Stimulated activated CD8-positive, alpha-beta memory T cell treated with anti-CD3 and anti-CD28 coated beads, Interleukin-7, amount 100 ng/mL, for 48 hours (primary cell): ENCODE measurements at places on chromosomes 12 and 14.

DNA sequence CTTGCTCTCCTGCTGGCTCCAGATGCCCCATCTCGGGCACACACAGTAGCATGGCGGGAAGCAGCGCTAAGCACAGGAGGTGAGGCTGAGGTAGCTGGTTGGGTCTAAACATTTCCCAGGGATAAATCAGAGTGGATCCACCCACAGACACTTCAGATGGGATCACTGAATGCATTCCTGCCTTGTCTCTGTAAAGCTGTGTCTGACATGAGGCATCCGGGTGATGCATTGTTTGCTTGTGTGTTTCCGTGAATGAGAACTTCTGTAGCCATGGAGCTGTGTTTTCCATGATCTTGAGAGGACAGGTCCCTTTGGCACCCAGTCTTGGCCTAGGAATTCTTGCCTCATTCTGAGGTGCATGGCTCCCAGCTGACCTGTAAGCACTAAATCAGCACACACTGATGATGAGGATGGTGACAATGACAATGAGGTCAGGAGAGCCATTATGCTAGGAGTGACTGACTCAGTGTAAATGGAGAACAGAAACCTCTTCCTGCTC lies 6.7 kb upstream of the KRT75 start:
- no peak for DNase-seq

DNA sequence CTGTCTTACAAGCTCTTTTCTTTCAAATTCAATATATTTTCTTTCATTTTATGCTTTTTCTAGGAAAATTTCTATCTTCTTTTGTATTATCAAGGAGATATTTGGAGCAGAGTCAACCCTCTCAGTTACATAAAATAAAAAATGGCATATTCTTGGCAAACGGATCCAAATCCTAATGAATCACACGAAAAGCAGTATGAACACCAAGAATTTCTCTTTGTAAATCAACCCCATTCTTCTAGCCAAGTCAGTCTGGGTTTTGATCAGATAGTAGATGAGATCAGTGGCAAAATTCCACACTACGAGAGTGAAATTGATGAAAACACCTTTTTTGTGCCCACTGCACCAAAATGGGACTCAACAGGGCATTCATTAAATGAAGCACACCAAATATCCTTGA lies 20.6 kb downstream of the PIK3C2G start:
- no peak for DNase-seq

GRCh38 chr14:35470755-35471154 lies 63.2 kb upstream of the INSM2 start:
- DNase-seq = no peak

DNA sequence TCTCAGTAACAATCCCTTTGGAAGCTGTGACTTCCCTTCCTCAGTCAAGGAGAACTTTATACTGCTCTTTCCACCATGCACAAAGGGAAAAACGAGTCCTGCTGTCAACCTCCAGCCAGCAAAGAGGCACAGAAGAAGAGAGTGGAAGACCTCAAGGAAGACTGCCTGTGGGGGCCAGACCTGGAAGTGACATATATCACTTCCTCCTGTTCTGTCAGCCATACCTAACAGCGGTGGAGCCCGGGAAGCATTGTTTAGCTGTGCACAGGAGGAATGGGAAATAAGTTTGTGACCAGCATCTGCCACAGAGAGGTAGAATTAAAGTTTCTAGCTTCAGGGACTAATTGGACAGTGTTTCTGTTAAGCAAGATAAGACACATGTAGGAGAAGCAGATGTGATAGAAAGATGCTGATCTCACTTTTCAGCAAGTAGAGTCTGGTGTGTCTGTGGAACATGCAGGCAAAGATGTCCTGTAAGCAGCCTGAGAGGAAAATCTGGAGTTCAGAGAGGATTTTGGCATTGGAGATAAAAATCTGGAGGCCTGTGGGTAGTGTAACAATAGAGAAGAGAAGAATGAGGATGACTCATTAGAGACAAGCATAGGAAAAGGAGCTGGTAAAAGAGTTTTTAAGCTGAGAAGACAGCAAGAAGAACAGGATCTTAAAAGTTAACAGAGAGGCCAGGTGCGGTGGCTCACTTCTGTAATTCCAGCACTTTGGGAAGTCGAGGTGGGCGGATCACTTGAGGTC lies 141.6 kb upstream of the CPSF6 start:
- no peak for DNase-seq

DNA sequence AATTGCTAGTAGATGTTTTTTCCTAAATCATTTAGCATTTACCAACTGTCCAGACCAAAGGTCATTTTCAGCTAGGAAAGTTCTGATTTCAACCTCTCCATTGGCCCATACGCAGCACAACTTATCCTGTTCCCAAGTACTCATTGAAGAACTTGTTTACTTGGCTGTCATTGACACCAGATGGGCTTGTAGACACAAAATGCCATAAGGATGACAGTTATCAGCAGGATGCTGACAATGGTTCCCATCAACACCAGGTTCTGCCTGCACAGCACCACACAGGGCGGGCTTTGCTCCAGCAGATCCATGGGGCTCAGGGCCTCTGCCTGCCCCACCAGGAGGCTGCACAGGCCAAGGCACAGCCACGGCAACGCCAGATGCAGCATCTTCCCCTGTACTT lies 36.5 kb upstream of the TMPRSS12 start:
- no peak for DNase-seq

GRCh38 chr14:31501870-31502269 lies 14.0 kb upstream of the GPR33 start:
- DNase-seq = no peak

- no peak for DNase-seq
Measured at GRCh38 chr14:49621114-49621881, 699 bp downstream of the MGAT2 start.

- no peak for DNase-seq
Measured at GRCh38 chr12:51598156-51598555, 7.1 kb downstream of the SCN8A start.

GRCh38 chr14:67313153-67313552 lies 46.5 kb downstream of the ATP6V1D start:
- DNase-seq = no peak

- DNase-seq = no peak
Measured at GRCh38 chr12:6224550-6224949, 24.4 kb downstream of the CD9 start.

- peak; percentile 88 for DNase-seq
Measured at GRCh38 chr12:1795785-1796514, 24.4 kb upstream of the LRTM2 start.

DNA sequence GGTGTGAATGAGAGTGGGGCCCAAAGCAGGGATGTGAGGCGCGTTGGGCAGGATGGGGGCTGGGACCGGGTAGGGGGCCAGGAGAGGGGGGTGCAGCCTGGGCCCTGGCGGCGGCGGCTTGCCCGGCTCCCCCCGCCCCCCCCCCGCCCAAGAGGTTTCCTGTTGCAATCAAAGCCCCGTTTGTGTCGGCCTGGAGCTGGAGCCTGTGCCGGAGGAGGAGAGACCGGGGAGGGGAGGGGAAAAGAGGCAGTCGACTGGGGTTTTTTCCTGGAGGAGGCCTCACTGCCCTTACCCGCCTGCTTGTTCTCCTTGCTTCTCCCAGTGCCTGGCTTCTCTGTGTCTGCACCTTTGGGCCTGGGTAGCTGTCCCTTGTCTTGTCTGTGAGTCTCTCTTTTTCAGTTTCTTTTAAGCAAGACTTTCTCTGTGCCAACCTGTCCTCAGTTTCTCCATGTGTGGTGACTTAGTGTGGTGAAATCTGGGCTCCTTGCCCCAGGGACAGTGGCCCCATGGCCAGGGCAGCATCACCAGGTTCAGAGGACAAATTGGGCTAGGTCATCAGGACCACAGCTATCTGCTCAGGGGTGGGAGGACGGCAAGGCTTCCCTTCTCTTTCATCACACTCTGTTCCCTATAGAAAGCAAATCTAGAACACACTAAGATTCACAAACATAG lies 8.5 kb downstream of the RARG start:
- DNase-seq = no peak

DNA sequence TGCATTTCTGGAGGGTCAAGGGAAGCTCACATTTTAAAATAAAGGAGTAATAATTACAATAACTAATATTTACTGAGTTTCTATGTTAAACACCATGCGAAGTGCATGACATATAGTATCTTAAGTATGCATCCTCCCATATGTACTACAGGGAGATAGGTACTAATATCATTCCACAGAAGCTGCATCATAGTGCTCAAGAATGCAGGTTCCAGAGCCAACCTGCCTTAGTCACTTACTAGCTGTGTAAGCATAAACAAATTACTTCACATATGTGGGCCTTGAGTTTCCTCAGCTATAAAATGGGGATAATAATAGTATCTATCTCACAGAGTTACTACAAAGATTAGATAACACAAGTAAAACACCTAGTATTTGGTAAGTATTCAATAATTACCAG lies 18.3 kb downstream of the ARMH4 start:
- no peak for DNase-seq

DNA sequence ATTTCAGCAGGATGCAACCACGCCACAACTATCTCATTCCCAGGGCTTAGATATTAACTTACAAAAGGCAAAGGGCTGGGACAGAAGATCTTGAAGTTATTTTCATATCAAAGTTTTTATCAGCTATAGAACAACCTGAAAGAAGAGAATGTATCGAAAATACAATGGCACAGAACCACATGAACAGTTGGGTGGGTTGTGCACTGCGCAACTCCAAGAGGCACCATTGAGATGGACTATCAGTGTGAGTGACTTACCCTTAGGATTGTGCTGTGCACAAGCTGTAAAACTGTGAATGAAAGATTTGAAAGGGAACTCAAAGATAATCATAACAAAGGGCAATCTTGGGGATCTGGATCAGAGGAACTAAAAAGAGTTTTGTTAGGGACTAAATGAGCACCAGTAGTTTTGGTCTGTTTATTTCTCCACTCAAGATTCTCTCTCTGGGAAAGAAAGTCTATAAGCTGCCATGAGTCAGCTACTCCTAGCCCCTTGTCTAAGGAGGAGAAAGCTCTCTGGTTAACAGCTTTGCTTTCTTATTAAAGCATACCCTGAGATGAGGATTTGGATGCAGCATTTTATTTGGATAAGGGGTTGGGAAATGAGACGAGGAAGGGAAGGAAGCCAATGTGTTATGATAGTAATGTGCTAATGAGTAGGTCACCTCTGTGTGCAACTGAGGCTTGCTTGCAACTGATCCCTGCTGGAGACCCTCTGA lies 62.2 kb downstream of the TBX5 start:
- no peak for DNase-seq

DNA sequence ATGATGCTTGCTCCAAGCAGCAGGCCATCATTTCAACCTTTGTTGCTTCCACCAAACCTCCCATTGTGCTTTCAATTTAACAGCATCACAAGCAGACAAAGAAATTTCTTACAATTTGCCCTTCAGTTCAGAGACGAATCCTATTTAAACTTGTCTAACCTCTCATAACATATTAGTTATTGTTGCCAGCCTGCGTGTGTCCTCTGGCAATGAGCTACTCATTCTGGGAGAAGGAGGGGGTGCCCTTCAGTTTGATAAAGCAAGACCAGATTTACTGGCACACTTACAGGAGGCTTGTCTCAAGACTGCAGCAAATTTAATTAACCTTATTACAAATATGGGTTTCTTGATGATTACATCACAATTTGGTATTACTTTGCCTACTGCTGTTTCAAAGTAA lies 203.6 kb upstream of the SOX5 start:
- no peak for DNase-seq

- no peak for DNase-seq
Measured at GRCh38 chr14:69816216-69816615, 19.2 kb upstream of the SLC10A1 start.

DNA sequence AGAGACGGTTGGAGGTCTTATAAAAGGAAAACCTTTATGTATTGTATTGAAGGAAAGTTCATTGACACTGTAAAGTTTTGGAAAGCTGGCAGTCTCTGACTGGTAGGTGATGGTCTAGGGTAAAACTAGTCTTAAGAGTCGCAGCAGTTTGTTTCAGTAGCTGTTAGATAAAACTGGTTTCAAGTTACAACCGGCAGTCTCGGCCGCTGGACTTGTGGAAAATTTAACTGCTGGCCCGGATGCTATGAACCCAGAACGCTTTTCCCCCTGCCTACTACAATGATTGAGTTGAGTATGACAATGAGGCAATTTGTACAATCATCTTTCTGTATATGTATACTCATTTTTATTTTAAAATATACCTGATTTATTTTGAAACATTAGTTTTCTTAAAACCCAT lies 1426.9 kb downstream of the AACS start:
- DNase-seq = no peak

DNA sequence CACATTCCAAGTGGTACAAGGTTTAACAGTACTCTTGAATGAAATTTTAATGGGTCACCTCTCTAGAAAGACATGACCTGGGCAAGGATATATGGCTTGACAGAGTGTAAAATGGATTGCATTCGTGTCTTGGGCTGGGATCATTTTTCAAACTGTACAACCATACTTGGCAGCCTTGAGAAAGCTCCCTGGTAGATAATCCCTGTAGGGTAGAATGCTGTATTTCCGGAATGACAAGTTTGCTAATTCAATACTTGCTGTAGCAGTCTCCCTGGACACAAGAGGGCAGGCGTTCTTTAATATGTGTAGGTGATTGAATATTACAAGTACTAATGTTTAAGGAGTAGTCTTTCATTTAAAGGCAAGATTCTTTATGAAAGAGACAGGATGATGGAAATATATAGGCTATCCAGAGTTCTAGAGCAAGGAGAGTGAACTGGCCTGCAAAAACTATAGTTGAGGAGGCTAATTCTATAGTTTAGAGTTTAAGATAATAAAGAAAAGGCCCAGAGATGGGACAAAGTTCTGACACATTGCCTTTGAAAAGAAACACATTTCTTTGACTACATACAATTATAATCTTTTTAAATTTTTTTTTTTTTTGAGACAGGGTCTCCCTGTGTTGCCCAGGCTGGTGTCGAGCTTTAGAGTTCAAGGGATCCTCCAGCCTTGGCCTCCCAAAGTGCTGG lies 53.4 kb downstream of the PLBD1 start:
- DNase-seq = no peak

DNA sequence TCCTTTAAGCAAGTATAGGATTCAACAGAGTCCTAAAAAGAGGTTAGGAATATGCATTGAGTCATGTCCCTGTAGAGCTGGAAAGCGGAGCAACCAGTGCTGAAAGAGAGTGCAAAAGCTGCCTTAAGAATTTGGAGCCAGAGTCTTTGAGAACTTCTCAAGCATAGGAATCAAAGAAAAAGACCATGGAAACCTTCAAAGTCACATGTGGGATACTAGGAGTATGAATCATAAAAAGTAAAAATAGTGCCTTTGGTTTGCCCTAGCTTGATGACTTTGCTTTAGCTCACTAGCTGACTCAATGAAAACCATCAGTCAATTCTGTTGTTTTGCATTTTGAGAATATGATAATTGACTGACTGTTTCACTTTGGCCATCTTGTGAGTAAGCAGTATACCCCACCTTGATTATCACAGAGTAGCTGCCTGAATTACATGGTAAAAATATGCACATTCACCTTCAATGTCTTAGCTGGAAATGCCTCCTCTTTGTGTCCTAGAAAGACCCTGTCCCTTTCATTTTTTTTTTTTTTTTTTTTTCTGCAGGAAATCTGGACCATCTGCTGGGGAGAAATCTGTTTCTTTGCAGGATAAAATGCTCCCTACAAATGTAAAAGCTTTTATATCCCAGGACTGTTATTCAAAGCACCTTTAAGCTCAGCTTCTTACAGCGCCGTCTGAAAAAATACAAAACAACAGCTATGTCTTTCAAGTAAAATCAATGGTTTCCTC lies 248.6 kb upstream of the KRR1 start:
- no peak for DNase-seq

- no peak for DNase-seq
Measured at GRCh38 chr12:49865782-49866135, 22.9 kb upstream of the BCDIN3D start.

- no peak for DNase-seq
Measured at GRCh38 chr14:62957562-62957961, 87.7 kb downstream of the KCNH5 start.
